ENCODE measurements at places on chromosomes 12 and 14.

- DNase-seq: no peak
These were observed 183.3 kb downstream of the CCDC59 start for GRCh38 chr12:82174936-82175335.

GRCh38 chr14:28407031-28407825, 359.4 kb upstream of the FOXG1 start:
- no peak for DNase-seq

- DNase-seq: no peak
These were observed 465.8 kb upstream of the SYT1 start for GRCh38 chr12:78398750-78399149.

- DNase-seq: no peak
These were observed 8.5 kb upstream of the IL22 start for GRCh38 chr12:68261896-68262295.

DNA sequence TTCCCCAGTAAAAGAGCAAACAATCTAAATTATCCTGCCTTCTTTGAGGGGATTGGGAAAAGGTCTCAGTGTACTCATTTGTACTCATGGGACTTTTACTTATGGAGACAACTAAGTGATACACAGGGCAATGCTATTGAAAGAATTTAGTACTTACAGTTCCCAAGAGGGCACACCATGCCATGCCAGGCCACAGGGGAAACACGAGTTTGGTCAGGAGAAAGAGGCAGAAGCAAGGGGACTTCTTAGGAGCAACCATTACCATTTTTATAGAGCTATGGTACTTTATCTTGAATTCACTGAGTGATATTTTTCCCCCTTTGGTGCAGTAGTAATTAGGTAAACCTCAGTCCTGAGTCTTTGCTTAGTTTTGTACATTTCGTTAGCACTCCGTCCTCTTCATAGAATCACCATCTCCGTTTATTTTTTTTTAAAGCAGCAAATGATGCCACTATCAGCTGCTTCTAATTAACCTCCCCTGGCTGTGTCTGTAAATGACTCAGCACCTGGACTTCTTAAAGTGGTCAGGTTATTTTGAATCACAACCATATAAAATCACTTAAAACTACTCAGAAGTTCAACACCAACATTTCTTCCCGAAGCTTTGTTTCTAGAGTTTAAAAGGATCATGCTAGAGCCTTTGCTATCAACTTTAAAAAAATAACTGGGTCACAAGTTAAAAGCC, 5.9 kb upstream of the WASHC3 start:
- no peak for DNase-seq

DNA sequence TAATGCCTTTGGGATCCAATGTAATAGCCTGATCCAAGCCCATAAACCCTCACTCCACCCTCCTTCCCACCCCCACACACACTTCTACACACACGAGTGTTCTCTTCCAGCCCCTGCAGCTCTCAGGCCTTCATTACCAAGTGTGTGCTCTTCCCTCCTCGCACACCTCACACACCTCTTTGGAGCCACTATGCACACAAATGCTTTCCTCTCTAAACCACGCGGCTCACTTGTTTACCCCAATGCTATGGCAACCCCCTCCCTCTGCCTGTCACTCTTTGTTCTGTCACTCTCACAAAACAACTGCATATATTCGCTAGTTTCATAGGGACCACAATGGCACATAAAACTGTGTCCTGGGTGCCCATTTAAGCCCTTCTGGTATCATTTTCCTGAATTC, 35.1 kb downstream of the PPP2R5E start:
- DNase-seq: no peak

GRCh38 chr14:94536836-94537235, 24.4 kb upstream of the SERPINA4 start:
- no peak for DNase-seq

DNA sequence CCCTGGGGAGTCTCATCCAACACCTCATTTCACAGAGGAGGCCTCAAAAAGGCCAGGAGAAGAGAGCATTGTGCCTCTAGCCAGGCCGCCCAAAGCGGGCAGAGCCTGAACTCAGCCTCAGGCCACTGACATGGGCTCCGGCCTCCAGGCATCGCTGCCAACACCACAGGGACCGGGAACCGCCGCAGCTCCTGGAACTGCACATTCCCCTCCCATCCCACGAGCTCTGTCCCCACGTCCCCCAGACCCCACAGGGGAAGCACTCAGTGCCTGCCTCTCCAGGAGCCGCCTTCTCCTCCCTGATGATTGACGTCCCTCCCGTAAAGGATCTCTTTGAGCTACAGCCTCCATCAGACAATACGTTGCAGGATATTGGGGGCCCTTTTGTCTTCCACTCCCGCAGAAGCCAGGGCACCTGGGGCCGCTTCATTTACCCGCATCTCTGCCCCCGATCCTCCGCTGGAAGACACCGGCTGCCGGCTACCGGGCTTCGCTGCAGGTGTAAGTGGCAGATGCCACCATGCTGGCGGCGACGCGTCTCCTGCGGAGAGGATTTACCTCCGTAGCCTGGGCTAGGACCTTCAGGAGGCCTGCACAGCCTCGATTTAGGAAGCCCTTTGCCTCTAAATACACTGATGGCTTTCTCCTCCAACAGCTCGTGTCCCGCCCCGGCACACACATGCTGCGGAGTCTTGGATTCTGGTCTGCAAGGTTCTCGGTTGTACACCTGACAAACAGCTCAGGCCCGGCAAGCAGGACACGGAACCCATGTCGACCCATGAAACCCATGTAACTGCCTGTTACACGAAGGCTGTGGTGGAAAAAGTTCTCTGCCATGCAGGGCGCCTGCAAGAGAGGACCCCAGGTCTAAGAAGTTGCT, 104.8 kb downstream of the RIMBP2 start:
- no peak for DNase-seq

GRCh38 chr14:100539766-100540140, 47.5 kb downstream of the BEGAIN start:
- no peak for DNase-seq

Data from cortex of kidney (tissue), 1 donor.